WTC11 (cell line): ENCODE measurements at places on chromosomes 11 and 22. TPM values are rescaled to one million over a fixed set of nuclear protein-coding genes. Genes with fewer than 3 reads are reported as not detected.

Gene OMP
- total RNA-seq, result 1.4 TPM in 1 of 3 replicates, not detected in the others

DNA sequence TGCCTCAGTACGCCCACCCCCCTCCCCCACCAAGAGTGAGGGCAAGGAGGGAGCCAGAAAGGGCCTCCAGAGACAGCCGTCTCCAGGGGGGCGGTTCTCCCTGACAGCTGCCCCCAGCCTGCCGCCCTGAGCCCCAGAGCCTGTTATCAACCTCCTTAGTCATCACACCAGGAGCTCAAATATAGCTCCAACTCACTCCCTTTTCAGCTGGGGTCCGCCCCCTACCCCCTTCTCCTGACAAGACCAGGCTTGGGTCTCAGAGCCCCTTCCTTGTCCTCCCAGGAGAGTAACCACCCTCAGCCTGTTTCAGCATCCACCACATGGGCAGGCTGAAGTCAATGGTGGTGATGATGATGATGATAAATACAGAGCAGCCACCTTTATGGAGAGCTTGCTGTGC lies 2.5 kb upstream of the INPP5J start:
- H3K27me3 ChIP-seq, result peaks cover 3% of the 10 kb centered on the region; the same call in 1 of the 2 replicates
- H3K4me3 ChIP-seq, result no peak overlapping the region
- H3K36me3 ChIP-seq, result no peaks in the 10 kb centered on the region

Gene TXN2
- 57.6 to 61.6 TPM (median 58.8 TPM) in 3 replicates for total RNA-seq

Gene CRYBB3
- total RNA-seq, result 0.44 to 0.48 TPM in 2 of 3 replicates, not detected in the other

GRCh38 chr11:56764976-56765375 lies 16.5 kb upstream of the OR9G4 start:
- no peaks in the 10 kb centered on the region for H3K27me3 ChIP-seq
- no peak overlapping the region for H3K27ac ChIP-seq
- no peak overlapping the region for H3K4me3 ChIP-seq
- DNase-seq, result no peak

- no peak for DNase-seq
- H3K27ac ChIP-seq, result no peak overlapping the region
- H3K36me3 ChIP-seq, result no peaks in the 10 kb centered on the region
- peaks cover 12% of the 10 kb centered on the region for H3K4me1 ChIP-seq
- no peaks in the 10 kb centered on the region for H3K27me3 ChIP-seq
- no peak overlapping the region for H3K4me3 ChIP-seq
Observed at GRCh38 chr22:48418831-48419230, 1408.8 kb downstream of the BRD1 start.

- H3K27me3 ChIP-seq, result peaks cover 31% of the 10 kb centered on the region
- no peak for DNase-seq
- H3K27ac ChIP-seq, result no peak overlapping the region
- H3K36me3 ChIP-seq, result no peaks in the 10 kb centered on the region
- peaks cover 49% of the 10 kb centered on the region for H3K4me1 ChIP-seq
- no peak overlapping the region for H3K4me3 ChIP-seq
Observed at GRCh38 chr11:128624269-128625175, 37.2 kb upstream of the ETS1 start.

GRCh38 chr11:120529911-120530310 lies 18.4 kb downstream of the GRIK4 start:
- no peak overlapping the region for H3K27ac ChIP-seq
- peaks cover 8% of the 10 kb centered on the region; the same call in 1 of the 2 replicates for H3K36me3 ChIP-seq
- H3K4me3 ChIP-seq, result no peak overlapping the region
